H7 (cell line): ENCODE measurements at places on chromosomes 1 and 21. TPM values are rescaled to one million over a fixed set of nuclear protein-coding genes. Genes with fewer than 3 reads are reported as not detected.
A peak's percentile ranks its signal among the peaks of the same experiment; 100 is the strongest.

GRCh38 chr1:151945725-151946722, 36.7 kb upstream of the THEM4 start:
- DNase-seq, result peak; percentile 70

GRCh38 chr1:234619071-234619480, 9.1 kb upstream of the IRF2BP2 start:
- no peak for DNase-seq

- DNase-seq, result peak; percentile 72
Observed at GRCh38 chr1:156896490-156897033, 3.0 kb downstream of the PEAR1 start.

- DNase-seq, result no peak
Observed at GRCh38 chr1:179929955-179930798, 24.4 kb upstream of the CEP350 start.

- no peak for DNase-seq
Observed at GRCh38 chr1:181640956-181641355, 157.6 kb downstream of the CACNA1E start.

DNA sequence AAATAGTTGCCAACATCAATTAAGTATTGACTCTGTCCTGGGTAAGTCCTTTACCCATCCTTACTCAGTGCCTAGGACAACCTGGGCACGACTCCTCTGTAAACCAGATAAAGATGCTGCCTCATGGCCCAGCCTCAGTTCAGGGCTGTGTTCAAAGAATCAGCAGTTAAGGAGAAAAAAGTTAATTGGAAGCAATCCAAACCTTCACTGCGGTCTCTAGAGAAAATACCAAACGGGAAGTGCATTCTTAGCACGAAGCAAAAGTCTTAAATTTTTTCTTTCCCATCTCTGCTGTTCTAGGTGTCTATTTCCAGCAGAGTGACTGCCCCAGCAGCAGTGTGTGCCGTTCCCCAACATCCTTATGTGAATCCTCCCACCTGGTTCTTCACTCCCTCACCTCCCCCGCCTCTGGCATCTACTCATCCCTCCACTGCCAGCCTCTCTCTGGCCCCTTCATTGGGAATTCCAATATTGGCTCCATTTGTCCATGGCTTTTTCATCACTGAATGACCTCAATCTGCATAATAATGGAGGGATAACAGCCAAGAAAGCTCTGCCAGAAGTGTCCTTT, 23.2 kb downstream of the KANK4 start:
- no peak for DNase-seq

DNA sequence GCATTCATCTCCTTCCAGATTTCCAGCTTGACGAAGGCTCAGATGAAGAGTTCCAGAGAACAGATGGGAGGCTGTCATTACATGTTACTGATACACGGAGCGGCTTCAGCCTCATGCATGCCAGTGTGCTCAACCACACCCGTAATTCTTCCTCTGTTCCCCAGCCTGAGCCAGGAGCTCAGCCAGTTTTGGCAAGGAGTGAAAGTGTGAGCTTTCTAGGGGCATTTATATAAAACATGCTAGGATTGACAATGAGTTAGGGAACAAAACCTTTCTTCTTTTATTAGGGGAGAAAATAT, 290.4 kb upstream of the PLXNA2 start:
- no peak for DNase-seq

- DNase-seq, result peak; percentile 56
Observed at GRCh38 chr1:174998569-174999215, 1.1 kb upstream of the CACYBP start.

- DNase-seq, result no peak
Observed at GRCh38 chr1:68103884-68104554, 53.6 kb upstream of the DIRAS3 start.

- DNase-seq, result peak; percentile 67
Observed at GRCh38 chr1:54298284-54299033, 98.5 kb downstream of the MRPL37 start.

GRCh38 chr1:151741516-151741915, 20.2 kb downstream of the RIIAD1 start:
- no peak for DNase-seq

DNA sequence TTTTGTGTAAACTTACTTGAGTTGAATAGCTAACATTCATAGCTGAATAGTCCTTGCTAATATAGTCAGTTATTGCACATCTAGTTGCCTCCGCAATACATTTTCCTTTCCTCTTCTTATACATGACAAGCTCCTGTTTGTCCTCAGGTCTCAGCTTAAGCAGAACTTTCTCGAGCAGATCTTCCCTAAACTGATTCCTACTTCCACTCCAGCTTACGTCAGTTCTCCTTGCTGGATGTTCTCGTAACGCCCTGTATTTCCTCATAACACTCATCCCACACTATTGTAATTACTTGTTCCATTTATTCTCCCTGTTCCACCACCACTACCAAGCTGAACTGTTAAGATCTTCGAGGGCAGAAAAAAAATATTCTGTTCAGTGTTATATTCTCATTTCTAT, 15.1 kb upstream of the OMA1 start:
- no peak for DNase-seq

DNA sequence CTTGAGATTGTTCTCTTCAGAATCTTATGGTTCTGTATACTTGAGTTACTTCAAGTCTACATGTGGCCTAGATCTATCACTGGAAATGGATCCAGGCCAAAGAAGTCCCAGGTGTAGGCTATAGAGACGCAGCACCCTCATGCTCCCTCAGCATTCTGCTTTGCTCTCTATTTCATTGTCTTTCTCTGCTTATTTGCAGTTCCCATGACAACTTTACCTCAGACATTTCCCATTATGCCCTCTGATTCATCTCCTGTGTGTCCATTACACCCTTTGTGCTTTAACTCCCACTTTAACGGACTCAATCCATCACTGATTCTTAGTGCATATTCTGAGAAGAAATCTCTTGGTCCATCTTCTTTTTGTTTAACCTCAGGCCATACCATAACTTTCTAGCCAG, 236.9 kb upstream of the NRIP1 start:
- DNase-seq, result no peak

GRCh38 chr1:59309795-59310548, 13.1 kb downstream of the FGGY start:
- DNase-seq, result no peak

DNA sequence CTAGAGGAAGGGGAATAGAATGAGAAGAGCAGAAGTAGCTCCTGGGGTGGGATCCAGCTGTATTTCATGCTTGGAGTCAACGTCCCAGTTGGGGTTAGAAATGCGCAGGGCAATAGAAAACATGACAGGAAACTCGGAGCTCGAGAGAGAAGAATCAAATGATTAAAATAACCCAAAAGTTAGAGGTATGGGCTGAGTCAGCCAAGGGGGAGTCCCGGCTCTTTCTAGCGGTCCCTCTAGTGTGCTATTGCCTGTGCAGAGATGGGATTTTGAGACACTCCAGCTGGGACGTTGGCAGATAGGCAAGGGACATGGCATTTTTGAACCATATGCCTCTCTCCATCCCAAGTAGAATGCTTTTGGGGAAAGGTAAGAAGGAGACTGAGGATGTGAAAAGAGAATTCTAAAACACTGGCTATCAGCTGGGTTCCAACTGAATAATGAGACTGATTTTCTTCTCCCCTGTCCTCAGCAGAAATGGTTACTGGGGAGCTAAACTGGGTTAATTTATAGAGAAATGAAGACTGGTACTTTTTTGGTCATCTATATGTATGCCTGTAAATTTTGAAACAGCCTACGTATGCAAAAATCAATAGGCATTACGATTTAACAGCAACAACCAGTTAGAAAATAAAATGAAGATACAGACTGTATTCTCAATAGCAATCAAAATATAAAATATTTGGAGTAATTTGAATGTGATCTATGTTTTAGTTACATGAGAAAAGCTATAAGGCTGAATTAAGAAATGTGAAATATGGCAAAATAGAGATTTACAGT, 7.0 kb upstream of the VPS26C start:
- peak; percentile 41 for DNase-seq

GRCh38 chr1:204348722-204349121, 11.0 kb downstream of the PLEKHA6 start:
- peak; percentile 70 for DNase-seq

GRCh38 chr1:111955755-111956154, 33.7 kb downstream of the KCND3 start:
- no peak for DNase-seq

GRCh38 chr21:36918291-36918690, 48.2 kb downstream of the HLCS start:
- DNase-seq, result no peak

- peak; percentile 28 for DNase-seq
Observed at GRCh38 chr1:209354111-209354839, 229.2 kb upstream of the CAMK1G start.

DNA sequence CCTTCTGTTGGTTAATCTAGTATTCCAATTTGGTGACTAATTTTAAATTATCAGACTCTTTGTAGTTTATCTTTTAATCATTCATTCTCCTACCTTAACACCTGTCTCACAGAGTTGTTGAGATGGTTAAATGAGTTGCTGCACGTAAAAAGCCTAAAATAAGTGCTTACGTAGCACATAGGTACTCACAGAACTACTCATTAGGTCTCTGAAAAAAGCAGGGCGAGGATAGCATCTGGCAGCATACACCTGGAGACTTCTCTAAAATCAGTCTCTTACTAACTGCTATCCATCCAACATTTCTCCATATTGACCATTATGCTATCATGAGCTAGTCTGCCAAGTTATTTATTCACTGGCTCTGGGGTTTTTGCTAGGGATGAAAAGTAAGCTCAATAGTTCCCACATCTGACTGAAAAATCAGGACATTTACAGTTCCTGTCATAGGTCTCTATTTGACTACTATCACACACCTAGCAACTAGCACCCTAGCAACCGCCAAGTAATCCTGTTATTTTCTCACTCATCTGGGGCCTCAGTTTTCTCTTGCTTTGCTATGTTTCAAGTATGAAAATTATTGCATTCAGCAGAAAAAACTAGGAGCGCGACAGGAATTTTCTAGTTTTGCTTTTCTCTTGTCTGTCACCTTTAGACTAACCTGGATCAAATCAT, 11.2 kb downstream of the CSDE1 start:
- no peak for DNase-seq

- DNase-seq, result peak; percentile 70
Observed at GRCh38 chr1:37479255-37480124, 5.1 kb downstream of the ZC3H12A start.

- DNase-seq, result no peak
Observed at GRCh38 chr1:168697356-168698126, 31.5 kb downstream of the DPT start.

DNA sequence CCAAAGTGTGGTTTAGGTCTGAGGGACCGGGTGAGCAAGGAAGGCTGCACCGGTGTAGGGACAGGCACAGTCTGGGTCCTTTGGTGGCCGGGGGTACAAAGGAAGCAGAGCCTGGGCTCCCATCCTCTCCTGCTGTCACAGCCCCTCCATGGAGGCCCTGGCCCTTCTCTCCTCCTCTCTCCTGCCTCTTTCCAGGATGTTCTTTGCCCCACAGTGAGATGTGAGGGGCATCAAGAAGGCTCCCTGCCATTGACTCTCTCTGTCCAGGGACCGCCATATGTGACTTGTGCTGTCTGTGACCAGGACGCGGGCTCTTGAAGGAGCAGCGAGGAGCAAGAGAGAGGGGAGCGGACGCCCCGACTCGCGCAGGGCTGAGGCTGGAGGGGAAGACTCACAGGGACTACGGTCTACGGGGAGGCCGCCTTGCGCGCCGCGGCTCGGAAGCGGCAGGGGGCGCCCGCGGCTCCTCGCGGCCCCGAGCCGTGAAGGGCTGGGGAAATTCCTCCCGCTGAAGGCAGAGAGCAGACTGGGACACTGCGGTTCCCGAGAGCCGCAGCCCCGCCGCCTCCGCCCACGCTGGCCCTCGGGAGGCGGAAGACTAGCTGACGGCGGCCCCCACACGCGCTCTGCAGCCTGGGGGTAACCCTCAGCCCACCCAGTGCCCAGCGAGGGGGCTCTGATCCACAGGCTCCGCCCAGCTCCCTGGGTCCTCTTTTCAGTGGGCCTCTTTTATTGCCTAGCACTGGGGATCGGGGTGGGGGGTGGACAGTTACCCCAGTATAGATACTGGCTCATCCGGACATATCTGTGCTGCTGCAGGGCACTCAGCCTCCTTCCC, 40.8 kb downstream of the MAB21L3 start:
- peak; percentile 95 for DNase-seq

DNA sequence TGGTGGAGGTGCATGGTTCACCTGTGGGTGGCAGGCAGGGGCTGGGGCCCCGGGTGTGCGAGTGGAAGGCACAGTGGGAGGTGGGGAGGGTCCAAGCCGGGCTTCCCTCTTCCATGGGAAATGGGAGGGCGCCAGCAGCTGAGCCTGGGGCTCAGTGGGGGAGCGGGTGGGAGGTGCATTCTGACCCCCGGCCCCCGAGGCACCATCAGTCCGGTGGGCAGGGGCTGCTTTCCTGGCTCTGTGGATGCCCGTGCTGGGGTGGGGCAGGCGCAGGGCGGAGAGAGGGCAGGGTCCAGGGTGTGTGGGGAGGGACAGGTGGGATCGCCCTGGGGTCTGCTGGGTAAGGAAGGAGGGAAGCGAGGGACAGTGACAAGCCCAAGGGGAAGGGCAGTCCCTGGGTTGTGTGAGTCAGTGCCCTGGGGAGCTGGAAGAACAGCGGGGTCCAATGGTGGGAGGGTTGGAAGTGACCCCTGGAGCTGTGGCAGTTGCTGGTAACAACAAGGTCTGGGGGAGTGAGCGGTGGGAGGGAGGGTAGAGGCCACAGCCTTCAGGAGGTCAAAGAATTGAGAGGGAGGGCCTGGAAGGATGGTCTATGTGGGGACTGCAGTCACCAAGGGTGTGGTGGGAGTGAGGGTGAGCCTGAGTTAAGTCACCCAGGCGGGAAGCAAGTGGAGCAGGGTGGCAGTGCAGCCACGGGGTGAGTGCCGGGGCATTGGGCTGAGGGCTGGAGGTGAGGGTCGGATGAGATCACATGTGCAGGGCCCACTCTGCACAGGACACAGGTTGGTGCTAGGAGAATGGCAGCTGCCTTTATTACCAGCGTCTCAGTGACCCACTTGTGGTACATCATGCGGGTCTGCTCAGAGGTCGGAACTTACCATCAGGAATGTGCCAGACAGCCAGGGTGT, 29.6 kb downstream of the LHX4 start:
- DNase-seq, result peak; percentile 62

KIAA0040 gene
- 10.2 and 10.6 TPM in 2 replicates for total RNA-seq

NR0B2 gene
- not detected in 2 replicates for total RNA-seq

TMCO1 gene
- total RNA-seq, result 56.3 and 81.2 TPM in 2 replicates

C1QC gene
- total RNA-seq, result not detected in 2 replicates

CYP4A11 gene
- not detected in 2 replicates for total RNA-seq

MMP23B gene
- 11.9 and 15.7 TPM in 2 replicates for total RNA-seq

BTG3 gene
- total RNA-seq, result 22.4 and 26.3 TPM in 2 replicates

GUK1 gene
- 216 and 224 TPM in 2 replicates for total RNA-seq
